ENCODE measurements at places on chromosomes 11 and 22. TPM values are rescaled to one million over a fixed set of nuclear protein-coding genes. Genes with fewer than 3 reads are reported as not detected.
A peak's percentile ranks its signal among the peaks of the same experiment; 100 is the strongest.

Gene ANKK1
- total RNA-seq: 0.19 TPM

Gene CTSF
- 4.0 TPM for total RNA-seq

Gene DMC1
- total RNA-seq: not detected

GRCh38 chr11:28966951-28967350, 858.8 kb downstream of the METTL15 start:
- H3K4me3 ChIP-seq: no peak overlapping the region
- no peak overlapping the region for H3K27ac ChIP-seq
- no peaks in the 10 kb centered on the region for H3K27me3 ChIP-seq
- no peaks in the 10 kb centered on the region for H3K36me3 ChIP-seq

- no peaks in the 10 kb centered on the region for H3K36me3 ChIP-seq
- no peak overlapping the region for H3K4me3 ChIP-seq
- DNase-seq: no peak
These were observed 43.7 kb downstream of the CD82 start for GRCh38 chr11:44608991-44609782.

GRCh38 chr11:76073724-76074123, 132.6 kb downstream of the WNT11 start:
- no peaks in the 10 kb centered on the region for H3K27me3 ChIP-seq
- H3K4me3 ChIP-seq: no peak overlapping the region
- no peaks in the 10 kb centered on the region for H3K36me3 ChIP-seq
- DNase-seq: peak; percentile 41
- H3K4me1 ChIP-seq: peaks cover 10% of the 10 kb centered on the region
